ENCODE measurements at places on chromosomes 7 and 10.

- DNase-seq = no peak
Observed at GRCh38 chr10:88657901-88658300, 6.3 kb upstream of the LIPF start.

- no peak for DNase-seq
Observed at GRCh38 chr7:133975130-133975529, 152.0 kb upstream of the LRGUK start.

DNA sequence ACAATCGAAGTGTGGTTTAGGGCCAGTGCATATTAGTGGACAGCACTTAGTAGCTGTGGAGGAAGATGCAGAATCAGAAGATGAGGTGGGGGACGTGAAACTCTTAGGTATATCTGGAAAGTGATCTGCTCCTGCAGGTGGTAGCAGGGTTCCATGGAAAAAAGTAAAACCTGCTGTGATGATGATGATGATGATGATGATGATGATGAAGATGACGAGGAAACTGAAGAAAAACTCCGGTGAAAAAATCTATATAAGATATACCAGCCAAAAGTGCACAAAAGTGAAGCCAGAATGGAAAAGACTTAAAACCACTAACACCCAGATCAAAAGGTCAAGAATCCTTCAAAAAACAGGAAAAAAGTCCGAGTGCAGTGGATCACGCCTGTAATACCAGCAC lies 40.0 kb downstream of the LSMEM1 start:
- no peak for DNase-seq

DNA sequence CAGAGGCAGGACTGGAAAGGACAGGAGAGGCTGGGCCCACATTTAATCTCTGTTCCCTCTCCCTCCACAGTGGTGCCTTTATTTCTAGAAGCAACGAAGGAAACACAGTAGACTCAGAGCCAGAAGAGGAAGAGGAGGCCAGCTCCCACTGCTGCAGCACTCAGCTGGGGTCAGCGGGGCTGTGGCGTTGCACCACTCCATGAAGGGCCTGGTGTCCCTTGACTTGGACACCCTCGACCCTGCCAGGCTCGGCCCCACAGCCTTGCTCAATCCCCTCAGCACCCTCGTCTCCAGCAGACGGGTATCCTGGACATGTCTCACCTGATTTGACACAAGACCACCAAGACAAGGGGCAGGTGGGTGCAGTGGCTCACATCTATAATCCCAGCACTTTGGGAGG lies 38.8 kb downstream of the PRKAG2 start:
- no peak for DNase-seq

DNA sequence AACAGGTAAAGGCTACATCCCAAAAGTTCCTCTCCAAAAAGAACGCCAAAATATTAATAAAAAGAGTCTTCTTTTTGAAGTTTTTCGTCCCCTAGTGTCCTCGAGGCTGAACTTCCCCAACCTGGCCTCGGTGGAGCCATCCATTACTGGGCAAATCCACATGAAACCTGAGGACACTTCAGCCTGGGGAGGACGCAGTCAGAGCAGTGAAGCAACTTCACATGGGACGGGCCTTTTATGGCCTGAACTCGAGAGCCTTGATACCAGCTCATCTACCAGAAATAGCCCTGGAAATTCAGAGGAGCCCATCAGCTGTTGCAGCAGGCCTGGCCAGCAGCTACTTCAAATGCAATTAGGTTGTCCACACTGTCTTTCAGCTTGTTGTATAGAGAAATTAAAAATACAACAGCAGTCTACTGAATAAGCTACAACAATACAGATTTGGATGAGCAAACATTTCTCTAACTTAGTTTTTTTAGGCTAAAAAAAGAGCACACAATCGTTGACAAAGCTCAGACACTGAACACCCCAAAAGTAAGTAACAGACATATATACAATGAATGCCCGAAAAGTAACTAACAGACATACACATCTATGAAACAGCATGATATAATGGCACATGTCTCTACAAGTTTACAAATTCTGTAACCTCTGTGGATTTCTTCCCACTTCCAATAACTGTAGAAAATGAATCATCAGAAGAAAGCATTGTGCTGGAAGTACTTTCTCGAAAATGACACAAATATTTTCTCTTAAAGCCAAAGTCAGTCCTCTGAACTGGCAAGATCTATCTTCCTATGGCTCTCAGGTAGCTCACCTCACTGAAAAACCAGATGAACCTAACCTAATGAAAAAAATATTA lies at the start of gene SVIL:
SVIL (minus strand) TSS at position 208 of the 862 bp plus-strand sequence. CDS start 79,913 bp downstream, outside the sequence.
- no peak for DNase-seq

GRCh38 chr7:92448205-92448747 lies 994 bp downstream of the GATAD1 start:
- peak; percentile 40 for DNase-seq

- no peak for DNase-seq
Observed at GRCh38 chr7:30465046-30465810, 13.4 kb downstream of the NOD1 start.

- DNase-seq = peak; percentile 26
Observed at GRCh38 chr10:59177031-59177797, 771 bp downstream of the PHYHIPL start.

DNA sequence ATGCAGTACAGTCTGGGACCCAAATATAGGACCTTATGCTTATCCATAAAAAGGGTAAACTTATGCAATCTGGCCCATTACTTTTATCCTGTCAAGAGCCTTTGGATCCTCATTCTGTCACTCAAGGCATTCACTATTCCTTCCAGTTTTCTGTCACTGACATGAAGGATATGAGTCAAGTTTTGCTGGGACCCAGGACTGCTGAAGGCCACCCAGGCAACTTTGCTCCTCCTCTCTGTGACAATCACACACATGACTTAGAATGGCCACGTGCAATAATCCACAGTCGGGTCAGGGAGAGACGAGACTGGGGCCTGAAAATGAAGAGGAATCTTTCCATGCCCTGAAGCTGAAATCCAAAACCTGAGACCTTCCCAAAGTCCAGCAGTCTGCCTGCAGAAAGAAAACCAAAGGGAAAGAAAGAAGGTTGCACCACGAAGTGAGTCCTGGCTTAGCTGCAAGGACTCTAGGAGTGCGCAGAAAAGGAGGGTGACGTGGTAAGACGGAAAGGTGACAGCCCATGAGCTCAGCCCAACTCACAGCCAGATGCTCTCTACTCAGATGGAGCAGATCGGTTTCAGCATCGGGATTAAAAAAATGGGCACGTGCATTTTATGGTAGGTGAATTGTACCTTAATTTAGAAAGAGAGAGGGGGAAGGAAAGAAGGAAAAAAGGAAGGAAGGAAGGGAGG lies 67.2 kb downstream of the VOPP1 start:
- DNase-seq = no peak

- no peak for DNase-seq
Observed at GRCh38 chr10:71332466-71332865, 13.4 kb downstream of the SLC29A3 start.

DNA sequence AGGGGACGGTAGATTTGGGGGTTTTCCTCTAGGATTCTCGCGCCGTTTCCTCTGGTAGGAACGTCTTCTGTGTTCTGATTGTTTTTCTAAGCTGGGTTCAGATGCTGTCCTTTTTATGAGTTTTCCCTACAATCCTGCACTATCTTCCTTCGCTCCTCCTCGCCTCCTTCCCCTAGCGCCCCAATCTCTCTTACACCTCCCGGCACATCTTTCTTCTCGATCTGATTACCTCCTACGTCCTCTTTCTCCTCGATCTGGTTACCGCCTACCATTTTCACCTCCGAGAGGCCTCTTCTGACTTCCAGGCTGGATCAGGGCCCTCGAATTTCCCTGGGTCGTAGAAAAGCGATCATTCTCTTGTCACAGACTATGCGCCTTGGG lies 413 bp downstream of the BUD31 start:
- no peak for DNase-seq

GRCh38 chr10:102393411-102394078 lies 2.0 kb upstream of the NFKB2 start:
- no peak for DNase-seq

DNA sequence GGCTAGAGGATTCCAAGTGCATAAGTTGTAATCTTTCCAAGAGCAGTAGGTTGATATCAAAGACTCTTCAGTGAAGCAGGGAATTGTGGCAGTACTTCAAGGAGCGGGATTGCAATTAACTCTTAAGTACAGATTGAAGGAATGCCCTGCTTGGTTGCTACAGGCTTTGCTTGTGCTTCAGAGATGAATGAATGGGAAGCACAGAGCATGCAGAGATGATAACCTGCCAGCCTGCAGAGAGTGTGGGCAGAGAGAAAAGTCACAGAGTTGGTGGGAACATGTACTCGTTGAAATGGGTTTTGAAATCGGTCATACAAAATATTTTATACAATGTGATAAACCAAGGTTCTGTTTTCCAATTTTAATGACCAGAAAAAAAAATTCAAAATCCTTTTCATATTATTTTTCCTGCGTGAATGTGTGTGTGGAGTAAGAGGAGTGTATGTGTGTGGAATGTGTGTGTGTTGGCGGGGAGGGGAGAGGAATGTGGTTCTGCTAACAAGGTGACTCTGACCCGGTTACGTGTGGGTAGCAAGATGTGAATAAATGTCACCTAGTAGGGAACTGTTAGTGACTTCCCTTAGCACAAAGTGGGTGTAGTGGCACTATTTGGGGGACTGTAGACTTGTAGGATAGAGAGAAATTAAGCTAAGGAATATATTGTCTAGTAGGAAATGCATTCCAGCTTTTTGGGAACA lies 697.8 kb downstream of the GATA3 start:
- no peak for DNase-seq

DNA sequence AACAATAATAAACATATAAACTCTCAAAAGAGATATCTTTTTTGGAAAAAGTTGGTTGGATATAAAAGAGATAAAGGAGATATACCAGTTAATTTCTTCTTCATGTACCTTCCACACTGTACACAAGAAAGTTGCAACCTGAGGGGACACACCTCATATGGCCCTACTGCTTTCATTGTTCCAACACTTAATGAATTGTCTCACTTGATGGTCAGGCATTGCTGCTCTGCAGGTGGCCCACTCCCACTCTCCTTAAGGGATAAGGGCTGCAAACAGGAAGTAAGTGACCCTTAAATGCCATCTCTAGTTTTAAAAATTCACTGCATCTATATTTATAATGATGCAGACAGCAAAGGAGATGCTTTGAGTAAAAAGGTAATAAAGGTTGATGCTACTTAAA lies 152.3 kb downstream of the BTAF1 start:
- no peak for DNase-seq

DNA sequence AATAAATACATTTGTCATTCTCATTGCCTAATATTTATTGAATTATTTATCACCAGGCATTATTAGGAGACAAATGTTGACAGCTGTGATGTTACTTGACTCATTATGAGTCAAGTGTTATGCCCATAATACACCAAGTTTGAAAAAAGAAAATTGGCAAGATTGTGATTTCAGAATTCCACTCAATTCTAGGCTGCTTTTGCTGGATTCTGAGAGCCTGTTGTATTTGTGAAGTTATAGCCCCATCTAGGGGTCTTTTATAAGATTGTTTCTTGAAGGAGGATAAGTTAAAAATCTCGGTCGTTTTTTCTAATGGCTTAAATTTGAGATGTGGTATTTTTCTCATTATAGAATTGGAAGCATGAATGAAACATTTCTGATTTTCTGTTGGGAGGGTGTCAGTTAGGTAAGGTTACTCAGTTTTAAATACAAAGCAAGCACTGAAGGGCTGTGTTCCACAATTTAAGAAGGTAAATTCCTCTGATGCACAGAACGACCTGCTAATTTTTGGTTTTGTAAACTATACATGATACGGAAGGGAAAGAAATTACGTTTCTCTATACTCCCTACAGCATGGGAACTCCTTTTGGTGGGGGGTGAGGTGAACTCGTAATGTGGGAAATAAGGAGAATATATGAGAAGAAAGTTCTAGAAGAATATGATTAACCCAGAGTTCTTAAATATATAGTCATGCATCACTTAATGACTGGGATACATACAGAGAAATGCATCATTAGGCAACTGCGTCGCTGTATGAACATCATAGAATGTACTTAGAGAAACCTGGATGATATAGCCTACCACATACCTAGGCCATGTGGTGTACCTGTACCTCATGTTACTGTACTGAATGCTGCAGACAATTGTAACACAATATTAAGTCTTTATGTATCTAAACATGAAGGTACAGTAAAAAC lies 2.6 kb downstream of the STK31 start:
- no peak for DNase-seq

- DNase-seq = no peak
Observed at GRCh38 chr7:91162436-91162835, 101.8 kb upstream of the FZD1 start.

GRCh38 chr10:122701652-122702051 lies 2.0 kb upstream of the C10orf120 start:
- no peak for DNase-seq

DNA sequence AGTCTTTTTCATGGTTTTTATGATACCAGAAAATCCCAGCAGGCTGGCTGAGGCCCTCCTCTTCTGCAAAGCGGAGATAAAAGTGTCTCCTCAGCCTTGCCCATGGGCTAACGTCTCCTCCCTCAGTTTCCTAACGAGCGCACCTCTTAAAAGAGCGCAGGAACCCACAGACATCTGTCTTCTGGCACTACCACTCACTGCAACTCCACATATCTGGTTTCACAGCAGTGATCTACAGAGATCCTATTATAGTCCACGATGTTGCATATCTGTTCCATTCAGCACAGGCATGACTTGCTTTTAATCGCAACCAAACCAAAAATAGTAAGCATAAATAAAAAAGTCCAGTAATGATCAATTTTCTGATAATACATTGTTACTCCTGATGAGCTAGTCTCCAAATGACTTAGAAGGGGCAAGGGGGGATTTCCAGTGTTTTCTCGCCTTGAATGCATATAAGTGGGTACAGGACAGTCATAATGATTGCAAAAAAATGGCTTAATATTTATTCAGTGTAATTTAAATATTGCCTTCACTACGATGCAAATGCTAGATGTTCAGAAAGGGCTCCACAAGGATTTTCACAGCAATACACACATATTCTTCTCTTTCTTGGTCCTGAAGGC lies 20.9 kb downstream of the ANKRD22 start:
- no peak for DNase-seq

DNA sequence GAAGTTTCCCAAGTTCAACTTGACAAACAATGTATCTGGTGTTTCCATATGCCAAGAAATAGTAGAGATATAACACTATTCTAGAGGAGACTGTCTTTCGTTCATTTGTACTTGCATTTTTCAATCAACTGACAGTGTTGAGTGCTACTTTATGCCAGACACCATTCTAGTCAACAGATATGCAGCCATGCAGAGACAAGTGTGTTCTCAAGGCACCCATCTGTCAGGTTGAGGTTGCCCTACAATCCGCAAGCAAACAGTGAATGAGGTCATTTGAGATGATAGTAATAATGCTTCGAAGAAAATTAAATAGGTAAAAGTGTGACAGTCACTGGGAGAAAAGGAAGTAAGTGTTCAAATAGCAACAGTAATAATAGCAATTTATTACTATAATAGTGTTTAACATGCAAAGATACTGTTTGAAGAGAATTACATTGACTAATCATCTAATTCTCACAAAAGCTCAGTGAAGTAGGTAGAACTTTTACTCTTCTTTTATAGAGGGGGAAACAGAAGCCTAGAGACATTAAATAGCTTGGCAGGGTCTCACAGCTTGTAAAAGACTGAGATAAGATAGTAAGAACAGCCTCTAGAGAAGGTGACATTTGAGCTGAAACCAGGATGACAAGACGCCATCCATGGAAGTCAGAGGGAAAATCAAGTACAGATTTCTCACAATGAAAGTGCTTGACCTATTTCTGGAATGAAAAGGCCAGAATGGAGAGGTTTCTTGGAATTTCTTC lies 936.9 kb downstream of the SORCS3 start:
- no peak for DNase-seq

GRCh38 chr10:77862595-77862994 lies 64.0 kb downstream of the DLG5 start:
- DNase-seq = no peak

Data from Calu3 (cell line).